ENCODE measurements at places on chromosomes 6 and 20. TPM values are rescaled to one million over a fixed set of nuclear protein-coding genes. Genes with fewer than 3 reads are reported as not detected.

Gene THBD
- 104 TPM for total RNA-seq

Gene PPP1R3G
- 0.46 TPM for total RNA-seq

DNA sequence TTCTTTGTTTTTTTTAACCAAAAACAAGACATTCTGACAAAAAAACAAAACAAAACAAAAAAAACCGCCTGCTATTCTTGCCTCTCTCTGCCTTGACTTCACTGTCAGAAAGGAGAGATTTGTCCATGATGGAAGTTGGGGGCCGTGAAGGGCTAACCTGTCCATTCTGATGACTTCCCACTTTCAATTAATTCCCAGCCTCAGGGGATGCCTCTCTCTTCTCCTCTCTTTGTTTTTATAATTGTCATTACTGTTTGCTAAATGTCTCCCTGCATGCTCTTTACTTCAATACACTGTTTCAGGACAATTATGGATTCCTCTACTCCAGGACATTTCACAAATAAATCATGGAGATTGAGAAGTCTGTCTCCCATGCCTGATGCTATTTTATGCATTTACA, 130.5 kb upstream of the CNR1 start:
- no peak for DNase-seq

GRCh38 chr6:43972179-43972912, 154.9 kb downstream of the MRPL14 start:
- no peak for DNase-seq

DNA sequence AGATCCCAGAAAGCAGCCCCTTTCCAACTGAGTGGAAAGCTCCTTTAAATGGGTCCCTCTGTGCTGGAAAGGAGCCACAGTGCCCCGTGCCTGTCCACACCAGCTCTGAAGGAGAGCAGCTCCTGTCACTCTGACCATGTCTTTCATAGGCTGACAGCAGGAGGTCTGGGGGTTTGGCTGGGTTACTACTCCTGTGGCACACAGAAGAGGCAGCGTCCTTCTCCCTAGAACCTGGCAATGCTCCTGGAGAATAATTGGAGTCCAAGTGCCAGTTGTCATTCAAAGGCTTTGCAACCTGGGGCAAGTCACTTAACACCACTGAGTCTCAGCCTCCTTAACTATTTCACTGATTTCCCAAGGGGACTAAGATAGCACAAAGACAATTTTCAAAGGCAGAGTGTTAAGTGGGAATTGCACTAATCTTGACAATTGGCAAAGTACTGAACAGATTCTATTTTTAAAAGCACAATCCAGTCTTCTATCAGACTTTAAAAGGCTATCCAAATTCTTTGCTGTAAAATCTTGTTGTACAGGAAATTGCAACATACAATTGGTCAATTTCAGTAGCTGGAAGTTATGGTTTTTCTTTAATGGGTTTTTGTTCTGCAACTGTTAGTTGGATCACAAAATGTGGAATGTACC, 457.2 kb downstream of the KIF16B start:
- DNase-seq, result no peak

GRCh38 chr6:134853111-134854055, 96.5 kb downstream of the ALDH8A1 start:
- DNase-seq, result no peak

GRCh38 chr6:134359302-134359701, 41.4 kb upstream of the SGK1 start:
- DNase-seq, result no peak

GRCh38 chr6:20312606-20313005, 89.1 kb upstream of the E2F3 start:
- DNase-seq, result no peak

GRCh38 chr6:131413831-131414191, 159.2 kb upstream of the ARG1 start:
- DNase-seq, result no peak

GRCh38 chr6:118685823-118686449, 34.5 kb upstream of the CEP85L start:
- DNase-seq, result no peak

GRCh38 chr20:50303573-50304500, 113.2 kb downstream of the CEBPB start:
- DNase-seq, result peak; percentile 78

DNA sequence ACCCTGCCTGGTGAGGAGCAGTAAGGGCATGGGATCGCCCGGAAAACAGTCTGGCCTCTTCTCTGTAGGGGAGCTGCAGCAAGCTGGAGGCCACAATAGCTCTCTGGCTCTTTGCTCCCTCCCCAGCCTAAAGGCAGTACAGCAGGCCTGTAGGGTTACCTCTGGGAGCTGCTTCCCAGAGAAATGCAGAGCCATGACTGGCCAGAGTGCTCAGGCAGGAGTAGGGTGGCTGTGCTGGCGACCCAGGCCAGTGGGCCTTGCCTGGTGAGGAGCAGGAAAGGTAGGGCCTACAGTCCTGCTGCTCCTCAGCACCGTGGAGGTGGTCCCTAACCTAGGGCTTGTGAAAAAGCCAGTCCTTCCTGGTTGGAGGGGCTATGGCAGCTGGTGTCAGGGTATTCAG, 129.9 kb upstream of the CHD6 start:
- DNase-seq, result no peak

Data from upper lobe of right lung (tissue), 1 donor.